ENCODE measurements at places on chromosomes 6 and 20.
A peak's percentile ranks its signal among the peaks of the same experiment; 100 is the strongest.

- peak; percentile 76 for DNase-seq
Observed at GRCh38 chr6:144769142-144769541, 484.0 kb downstream of the UTRN start.

GRCh38 chr20:21336455-21337151, 33.5 kb downstream of the XRN2 start:
- DNase-seq, result no peak

DNA sequence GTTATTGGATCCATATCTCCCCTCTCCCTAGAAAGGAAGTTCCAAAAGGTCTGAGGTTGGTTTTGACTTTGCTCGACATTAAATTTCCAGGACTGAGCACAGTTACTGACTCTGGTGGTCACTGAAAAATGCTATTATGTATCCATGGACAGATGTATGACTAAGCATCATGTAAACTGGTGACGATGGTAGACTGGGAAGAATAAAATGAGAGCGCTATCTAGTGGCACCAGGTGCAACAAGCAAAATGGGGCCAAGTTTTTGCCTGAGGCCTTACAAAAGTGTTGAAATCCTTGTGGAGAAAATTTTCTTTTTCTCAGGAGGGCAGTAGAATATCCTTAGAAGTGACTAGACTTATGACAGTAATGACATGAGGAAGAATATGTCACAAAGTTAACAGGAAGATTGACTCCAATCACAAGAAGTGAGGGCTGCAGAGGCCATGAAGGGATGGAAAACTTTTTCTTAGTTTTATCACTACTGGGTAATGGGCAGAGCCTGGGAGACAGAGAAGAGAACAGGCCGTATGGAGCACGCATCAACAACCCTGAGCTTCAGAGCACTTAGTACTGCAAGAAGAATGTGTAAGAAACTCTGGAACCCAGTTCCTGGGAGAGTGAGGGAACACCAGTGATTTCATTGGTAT, 88.9 kb upstream of the ELOVL5 start:
- peak; percentile 56 for DNase-seq

DNA sequence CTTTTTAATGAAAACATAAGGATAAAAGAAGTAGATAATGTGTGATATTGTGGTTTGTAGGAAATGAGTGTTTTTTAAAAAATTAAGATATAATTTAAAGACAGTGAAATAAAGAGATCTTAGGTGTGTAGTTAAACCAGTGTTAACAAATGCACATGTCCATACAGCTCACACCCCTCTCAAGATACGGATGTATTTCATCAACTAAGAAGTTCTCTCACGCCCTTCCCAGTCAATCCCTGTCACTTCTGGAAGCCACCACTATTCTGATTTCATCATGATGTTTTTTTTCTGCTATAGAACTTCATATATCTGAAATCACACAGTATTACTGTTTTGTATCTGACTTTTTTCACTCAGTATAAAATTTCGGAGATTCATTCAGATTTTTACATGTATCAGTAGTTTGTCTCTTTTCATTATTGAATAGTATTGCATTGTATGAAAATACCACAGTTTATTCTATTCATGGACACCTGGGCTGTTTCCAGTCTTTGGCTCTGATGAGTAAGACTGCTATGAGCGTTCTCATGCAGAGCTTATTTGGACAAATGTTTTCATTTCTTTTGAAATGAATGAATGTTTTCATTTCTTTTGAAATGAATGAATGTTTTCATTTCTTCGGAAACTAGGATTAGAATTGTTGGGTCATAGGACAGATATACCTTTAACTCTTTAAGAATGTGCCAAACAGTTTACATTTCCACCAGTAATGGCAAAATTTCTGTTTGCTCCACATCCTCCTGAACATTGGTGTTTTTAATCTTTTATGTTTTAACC, 49.7 kb upstream of the ELOVL5 start:
- no peak for DNase-seq

DNA sequence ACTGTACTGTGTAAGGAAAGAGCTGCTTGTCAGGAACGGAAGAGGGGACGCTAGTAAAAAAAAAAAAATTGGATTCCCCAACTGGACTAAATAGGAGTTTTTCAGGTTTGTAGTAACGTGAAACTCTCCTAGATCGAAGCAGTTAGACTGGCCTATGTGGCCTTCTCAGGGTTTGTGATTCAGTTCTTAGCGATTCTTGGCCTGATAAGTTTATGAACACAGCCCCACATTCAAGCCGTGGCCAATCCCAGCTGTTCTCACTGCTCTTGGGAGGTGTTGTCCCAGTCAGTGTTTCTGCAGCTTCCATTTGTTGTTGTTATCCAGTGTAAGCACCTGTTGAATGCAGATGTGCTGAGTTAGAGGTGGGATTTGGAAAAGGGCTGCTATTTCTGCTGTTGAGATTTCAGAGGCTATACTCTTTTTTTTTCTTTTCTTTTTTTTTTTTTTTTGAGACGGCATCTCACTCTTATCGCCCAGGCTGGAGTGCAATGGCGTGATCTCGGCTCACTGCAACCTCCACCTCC, 29.7 kb downstream of the TAF8 start:
- no peak for DNase-seq

DNA sequence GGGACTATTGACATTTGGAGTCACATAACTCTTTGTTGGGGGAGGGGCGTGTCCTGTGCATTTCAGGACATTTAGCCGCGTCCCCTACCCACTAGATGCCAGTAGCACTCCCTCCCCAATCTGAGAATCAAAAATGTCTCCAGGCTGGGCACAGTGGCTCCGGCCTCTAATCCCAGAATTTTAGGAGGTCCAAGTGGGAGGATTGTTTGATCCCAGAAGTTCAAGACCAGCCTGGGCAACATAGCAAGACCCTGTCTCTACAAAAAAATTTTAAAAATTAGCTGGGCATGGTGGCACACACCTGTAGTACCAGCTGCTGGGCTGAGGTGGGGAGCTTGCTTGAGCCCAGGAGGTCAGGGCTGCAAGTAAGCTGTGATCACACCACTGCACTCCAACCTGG, 2.1 kb upstream of the PREX1 start:
- DNase-seq, result no peak
